ENCODE measurements at places on chromosomes 1 and 21.

DNA sequence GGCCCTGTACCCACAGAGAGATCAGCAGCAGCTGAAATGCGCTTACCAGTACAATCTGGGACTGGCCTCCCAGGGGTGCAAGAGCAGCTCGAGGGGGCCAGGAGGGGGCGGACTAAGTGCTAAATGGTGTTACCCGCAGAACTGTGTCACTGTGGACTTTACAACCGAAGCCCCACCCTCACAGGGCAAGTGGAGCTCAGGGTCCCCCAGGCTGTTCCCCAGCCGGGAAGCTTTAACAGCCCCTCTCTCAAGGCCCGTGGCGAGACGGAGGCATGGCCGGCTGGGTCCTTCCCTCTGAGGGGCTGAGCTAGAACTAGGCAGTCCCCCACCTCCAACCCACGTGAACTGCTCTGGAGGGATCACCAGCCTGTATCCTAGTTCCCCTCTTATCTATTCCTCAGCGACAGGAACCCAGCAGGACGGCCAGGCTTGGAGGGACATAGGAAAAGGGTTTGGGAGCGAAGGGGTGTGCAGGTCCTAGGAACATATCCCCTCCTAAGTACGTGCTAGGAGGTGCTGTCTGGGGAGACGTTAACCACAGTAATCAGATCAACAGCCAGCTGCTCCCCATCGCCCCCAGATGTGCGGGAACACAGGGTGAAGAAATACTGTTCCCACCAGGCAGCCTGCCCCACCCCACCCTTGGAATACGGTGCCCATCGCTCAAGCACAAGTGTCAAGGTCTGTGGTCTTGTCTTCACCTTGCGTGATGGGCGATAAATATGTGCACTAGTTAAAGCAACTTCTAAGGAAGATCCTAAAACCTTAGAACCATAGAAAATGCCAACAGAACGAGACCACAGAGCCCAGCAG lies 24.4 kb downstream of the ZBTB17 start:
- no peak for DNase-seq
- H3K27me3 ChIP-seq: no peaks in the 10 kb centered on the region
- H3K27ac ChIP-seq: peak overlapping the region; percentile 84
- H3K4me1 ChIP-seq: peaks cover 79% of the 10 kb centered on the region
- H3K4me3 ChIP-seq: no peak overlapping the region

DNA sequence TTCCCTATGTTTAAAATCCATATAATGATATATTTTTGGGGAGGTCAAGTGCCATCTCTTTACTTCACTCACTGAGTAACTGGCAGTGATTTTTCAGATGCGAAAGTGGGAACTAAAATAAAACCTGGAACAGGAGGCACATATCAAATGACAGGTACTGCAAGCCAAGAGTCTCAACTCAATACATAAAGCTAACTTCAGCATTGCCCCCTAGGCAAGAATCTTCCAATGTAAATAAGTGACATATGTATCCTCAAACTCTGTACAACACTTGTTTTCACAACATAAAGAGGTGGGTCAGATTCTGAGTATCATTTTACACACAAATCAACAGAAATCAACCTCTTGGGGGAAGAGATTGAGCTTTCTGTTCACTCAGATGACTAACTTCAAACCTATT lies 18.1 kb downstream of the DCAF8 start:
- DNase-seq: no peak
- peaks cover 49% of the 10 kb centered on the region for H3K36me3 ChIP-seq
- no peak overlapping the region for H3K27ac ChIP-seq

DNA sequence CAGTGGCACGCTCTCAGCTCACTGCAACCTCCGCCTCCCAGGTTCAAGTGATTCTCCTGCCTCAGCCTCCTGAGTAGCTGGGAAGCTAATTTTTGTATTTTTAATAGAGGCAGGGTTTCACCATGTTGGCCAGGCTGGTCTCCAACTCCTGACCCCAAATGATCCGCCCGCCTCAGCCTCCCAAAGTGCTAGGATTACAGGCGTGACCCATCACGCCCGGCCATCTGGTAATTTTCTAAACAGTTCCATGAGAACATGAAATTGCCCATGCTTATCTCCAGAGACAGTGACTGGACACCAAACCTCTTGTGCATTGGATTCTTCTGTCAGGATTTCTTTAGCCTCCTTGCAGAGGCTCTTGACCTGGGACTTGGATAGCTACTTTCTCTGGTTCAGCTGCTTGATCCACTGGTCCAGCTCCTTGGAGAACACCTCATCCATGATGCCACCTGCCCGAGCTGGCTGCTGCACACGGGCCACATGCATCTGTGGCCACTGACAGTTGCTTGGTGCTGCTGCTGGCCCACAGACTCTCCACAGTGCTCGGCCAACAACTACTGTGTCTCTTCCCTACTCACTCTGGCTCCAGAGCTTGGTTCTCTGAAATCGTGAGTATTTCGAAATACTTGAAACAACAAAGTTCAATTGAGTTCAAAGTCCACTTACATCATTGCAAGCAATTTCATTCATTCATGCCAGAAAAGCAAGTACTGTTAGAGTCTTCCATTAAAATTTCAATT lies 40.0 kb upstream of the CTPS1 start:
- no peak overlapping the region for H3K4me3 ChIP-seq
- H3K27ac ChIP-seq: peak overlapping the region; percentile 74
- no peaks in the 10 kb centered on the region for H3K27me3 ChIP-seq
- peaks cover 26% of the 10 kb centered on the region for H3K4me1 ChIP-seq

- H3K27me3 ChIP-seq: no peaks in the 10 kb centered on the region
- no peak overlapping the region for H3K27ac ChIP-seq
- H3K4me3 ChIP-seq: no peak overlapping the region
- DNase-seq: no peak
Measured at GRCh38 chr1:185911978-185912377, 177.8 kb downstream of the HMCN1 start.

DNA sequence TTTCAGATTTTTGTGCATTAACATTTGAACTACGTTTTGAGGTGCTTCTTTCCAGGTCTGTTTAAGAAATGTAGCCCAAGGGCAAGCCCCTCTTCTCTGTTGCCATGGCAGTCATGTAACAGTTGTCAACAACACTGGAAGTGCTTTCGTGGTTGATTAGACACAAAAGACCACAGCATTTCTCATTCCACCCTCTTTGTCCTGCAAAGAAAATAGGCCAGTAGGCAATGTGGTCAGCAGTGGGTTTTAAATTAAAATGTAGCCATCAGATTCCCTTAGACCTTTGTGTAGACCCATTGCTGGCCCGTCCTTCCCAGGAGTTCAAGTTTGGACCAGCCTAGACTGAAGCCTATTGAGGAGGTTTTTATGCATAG lies 35.4 kb downstream of the VANGL1 start:
- no peaks in the 10 kb centered on the region for H3K36me3 ChIP-seq
- no peak overlapping the region for H3K27ac ChIP-seq
- no peaks in the 10 kb centered on the region for H3K27me3 ChIP-seq
- no peak for DNase-seq
- H3K4me3 ChIP-seq: no peak overlapping the region

DNA sequence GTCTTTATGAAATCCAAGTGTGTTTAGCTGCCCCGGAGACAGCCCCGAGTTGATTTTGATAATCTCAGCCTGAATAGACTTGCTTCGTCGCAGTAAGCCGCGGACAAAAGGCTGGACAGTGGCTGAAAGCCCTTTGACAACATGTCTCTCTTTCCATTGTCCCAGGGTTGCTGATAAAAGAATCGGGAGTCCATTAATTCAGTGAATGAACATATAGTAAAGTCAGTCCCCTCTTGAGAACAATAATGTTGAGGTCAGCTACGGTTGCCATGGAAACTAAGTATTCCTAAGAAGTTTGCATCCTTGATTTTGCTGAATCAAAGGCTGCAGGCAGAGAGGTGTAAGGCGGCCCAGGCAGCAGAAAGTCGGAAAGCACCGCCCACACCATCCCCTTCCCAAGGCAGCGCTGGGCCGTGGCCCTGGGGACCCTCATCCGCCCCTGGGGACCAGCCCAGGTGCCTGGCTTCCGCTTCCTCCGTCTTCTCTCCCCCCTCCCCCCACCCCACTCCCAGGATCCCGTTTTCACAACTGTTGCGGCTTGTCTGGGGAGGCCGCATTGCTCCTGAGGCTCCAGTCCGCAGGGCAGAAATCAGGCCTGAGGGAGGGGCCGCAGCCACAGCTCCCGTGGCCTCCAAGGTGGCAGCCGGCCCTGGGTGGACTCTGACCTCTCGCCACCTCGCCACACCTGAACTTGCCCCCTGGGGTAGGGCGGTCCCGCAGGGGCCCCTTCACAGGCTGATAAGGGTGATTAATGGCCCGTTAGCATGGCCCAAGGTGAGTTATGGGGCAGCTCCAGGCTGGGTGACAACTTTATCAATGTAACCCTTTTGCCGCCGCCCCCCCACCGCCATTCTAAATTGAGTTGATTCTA lies 180.9 kb downstream of the PRDM16 start:
- peaks cover 5% of the 10 kb centered on the region for H3K27me3 ChIP-seq
- H3K4me3 ChIP-seq: no peak overlapping the region
- H3K27ac ChIP-seq: peak overlapping the region; percentile 63
- no peaks in the 10 kb centered on the region for H3K36me3 ChIP-seq
- DNase-seq: peak; percentile 81

DNA sequence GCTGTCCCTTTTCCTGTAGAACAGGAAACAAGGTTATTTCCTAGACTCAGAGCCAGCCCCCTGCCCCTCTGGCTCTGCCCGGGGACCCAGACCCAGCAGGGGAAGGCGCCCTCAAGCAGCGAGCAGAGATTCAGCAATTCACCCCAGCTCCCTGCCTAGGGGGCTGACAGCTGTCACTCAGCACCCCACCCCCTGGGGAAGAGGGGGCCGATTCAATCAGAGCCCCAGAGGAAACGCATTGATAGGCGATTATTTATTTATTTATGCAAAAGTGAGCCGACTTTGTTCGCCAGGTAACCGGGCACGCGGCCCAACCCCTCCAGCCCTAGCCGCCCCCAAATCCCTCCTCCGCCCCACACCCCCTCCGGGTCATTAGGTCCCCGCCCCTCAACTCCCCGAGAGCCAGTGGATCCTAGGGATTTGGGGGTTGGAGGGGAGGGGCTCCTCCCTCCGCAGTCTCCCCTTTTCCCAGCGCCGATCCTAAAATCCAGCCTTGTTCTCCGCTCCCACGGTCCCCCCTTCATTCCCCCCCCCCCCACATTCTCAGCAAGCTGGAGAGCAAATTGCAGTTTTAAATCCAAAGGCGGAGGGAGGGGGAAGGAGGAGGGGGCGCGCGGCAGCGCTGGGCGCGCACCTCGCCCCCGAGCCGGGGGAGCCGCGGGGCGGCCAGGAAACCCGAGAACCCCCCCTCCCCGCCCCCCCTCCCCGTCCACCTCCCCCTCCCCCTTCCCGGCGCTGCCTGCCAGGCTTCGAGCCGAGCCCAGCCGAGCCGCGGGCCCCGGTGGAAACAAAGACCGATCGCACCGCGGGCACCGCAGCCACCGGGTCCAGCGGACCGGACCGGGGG lies 1.3 kb downstream of the AHDC1 start:
- peak overlapping the region; percentile 96 for H3K27ac ChIP-seq
- peak overlapping the region; percentile 98 for H3K4me3 ChIP-seq
- H3K4me1 ChIP-seq: peaks cover 49% of the 10 kb centered on the region

Data from stomach (tissue), 19 donors.